ENCODE measurements at places on chromosomes 2 and 18.

DNA sequence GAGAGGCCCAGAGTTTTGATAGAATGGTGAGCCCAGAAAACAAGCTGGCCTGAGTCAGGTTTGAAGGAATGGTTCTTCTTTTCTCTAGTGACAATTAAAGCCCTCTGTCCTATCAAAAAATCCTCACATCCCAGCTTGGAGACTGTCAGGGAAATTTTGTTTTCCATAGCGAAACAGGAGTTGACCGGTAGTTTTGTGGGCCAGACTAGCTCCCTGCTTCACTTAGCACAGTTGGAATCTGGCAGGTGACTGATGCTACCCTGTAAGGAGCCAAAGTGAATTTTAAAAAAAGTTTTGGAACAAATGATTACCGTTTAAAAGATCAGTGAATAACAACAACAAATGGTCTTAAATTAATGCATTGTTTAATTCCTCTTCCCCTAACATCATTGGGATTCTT is 6.7 kb downstream of the NAB1 start:
- no peak for DNase-seq

GRCh38 chr2:114642166-114642770 is 199.8 kb downstream of the DPP10 start:
- DNase-seq: no peak

GRCh38 chr2:101983486-101983885 is 8.3 kb upstream of the IL1R2 start:
- no peak for DNase-seq

GRCh38 chr2:24409700-24410556 is 49.6 kb upstream of the ITSN2 start:
- peak; percentile 80 for DNase-seq

GRCh38 chr2:174016447-174016846 is 51.3 kb upstream of the SP3 start:
- no peak for DNase-seq

GRCh38 chr2:86700690-86701089 is 19.4 kb upstream of the RMND5A start:
- no peak for DNase-seq

- DNase-seq: peak; percentile 72
Measured at GRCh38 chr18:36638224-36638623, 190.6 kb downstream of the TPGS2 start.

All from GM20000 (cell line).